ENCODE measurements at places on chromosomes 16 and 17.

DNA sequence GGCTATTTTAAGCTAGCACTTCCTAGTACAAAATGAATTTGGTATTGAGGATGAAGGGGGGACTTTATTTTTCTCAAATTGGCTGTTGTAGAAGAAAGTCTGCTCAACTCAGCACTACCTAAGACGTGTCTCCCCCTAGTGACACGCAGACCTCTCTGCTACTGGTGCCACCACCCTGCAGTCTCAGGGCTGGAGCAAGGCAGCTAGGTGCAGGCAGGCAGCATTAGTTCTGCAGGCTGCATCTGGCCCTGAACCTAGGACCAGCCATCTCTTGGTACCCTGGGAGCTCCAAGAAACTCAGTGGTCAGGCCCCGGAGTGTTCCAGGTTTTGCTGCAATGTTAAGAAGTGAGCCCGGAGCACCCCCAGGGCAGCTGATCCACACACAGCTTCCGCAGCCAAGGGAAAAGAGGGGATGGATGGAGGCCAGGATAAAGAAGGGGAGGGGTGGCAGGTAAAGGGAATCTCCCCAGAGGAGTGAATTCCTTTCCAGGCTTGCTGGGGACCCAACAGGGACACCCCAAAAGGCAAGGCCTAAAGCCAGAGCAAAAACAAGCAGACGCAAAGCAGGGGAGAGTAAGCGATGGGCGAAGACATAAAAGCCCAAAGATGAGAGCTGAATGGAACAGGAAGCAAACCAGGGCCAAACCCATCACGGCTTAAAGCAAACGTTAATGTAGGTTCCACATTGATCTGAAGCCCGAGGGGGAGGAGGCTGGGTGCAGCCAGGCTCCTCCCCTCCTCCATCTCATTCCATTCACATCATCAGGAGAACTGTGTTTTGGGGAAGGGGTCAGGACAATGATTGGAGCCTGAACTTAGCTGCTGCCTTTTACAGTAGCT is 200.5 kb downstream of the ZFHX3 start:
- DNase-seq: peak; percentile 52

DNA sequence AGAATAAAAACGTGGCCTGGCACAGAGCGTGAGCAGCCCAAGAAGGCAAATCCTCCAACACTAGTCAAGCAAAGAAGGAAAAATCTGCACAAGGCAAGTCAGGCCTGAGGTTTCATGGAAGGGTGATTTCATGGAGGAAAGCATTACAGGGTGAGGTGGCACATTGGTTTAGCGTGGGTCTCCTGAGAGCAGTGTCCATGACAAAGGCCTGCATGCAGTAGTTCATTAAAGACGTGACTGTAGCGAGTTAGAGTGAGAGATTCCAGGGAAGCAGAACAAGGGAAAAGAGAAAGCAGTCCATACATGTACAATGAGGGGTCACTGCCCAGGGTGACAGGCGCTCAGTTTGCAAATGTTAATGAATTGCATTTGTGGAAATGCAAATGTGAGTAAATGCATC is 285.0 kb upstream of the ERCC4 start:
- no peak for DNase-seq

GRCh38 chr17:41555105-41555887 is 16.6 kb downstream of the KRT9 start:
- no peak for DNase-seq

- DNase-seq: no peak
These were observed 75.0 kb downstream of the RPTOR start for GRCh38 chr17:80619535-80620235.

DNA sequence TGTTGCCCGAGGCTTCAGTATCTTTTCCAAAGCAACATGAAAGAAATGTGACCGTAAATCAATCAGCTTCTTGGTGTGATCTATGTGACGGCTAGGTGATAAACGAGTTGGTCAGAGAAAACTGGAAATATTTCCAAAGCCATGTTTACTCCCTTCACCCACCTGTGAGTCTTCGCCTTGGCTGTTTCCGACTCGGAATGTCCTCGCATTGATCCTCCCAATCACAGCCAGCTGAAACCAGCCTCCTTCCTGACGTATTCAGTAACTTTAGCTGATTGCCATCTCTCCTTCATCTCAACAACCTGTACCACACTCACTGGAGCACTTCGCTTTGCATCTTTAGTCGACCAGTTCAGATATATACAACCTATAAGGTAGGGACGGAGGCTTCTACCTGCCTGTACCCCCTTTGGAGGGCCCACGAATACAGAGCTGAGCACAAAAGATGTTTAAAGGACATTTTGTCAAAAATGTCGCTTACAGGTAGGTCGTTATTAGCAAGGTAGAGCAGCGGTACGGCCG is 705 bp downstream of the KRABD2 start:
- DNase-seq: no peak

DNA sequence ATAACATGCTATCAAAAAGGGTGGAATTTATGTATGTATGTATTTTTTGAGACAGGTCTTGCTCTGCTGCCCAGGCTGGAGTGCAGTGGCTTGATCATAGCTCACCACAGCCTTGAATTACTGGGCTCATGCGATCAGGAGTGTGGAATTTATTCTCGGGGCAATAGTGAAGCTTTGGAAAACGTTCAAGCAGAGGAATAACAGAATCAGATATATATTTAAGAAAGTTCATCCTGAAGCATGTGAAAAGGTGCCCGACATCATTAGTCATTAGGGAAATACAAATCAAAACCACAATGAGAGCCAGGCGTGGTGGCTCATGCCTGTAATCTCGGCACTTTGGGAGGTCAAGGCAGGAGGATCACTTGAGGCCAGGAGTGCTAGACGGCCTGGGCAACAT is 7.7 kb upstream of the ITGAE start:
- DNase-seq: no peak

GRCh38 chr16:25747160-25747758 is 55.5 kb downstream of the HS3ST4 start:
- DNase-seq: peak; percentile 25

- DNase-seq: no peak
These were observed 11.6 kb upstream of the NDUFAB1 start for GRCh38 chr16:23607726-23608125.

DNA sequence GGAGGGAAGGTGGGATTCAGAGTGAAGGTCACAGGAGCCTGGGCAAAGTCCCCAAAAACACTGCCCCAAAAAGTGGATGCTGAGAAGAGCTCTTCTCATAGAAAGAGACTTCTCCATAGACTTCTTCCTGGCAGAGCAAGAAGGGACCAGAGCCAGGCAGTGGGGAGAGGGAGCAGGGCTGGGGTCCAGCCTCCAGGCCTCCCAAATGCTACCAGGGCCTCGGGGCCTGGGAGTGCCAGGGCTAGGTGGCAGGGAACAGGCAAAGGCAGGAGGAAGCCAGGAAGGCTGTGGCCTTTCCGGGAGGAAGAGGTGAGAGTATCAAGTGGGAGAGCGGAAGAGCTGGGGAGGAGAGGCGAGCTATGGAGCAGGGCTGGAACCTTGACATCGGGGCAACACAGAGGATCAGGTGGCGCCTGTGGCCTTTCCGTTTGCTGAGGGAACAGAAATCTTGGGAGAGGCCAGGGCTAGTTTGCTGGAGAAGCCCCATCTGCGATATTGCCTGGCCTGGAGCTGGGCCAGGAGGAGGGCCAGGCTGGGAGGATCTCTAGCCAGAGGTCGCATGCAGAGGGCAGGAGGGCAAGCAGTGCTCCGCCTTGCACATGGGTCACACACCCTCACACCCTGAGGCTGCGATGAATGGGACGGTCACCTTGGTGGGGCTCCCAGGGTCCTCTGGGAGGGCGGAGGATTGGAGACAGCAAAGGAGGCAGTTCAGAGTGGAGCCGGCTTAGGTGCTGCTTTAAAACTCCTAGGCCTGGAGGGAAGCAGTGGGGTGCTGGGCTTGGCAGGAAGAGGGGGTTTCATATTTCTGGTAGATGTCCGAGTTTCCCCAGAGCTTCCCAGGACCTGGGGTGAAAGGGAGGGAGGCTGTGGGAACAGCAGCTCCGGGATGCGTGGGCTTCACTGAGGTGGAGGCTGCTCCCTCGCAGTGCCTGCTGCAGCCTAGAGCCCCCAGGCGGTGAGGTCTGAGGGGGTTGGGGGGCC is 3.4 kb downstream of the SLC16A5 start:
- no peak for DNase-seq

- DNase-seq: no peak
These were observed 95.1 kb upstream of the NACA2 start for GRCh38 chr17:61686113-61686512.
